Mesenchymal stem cell (in vitro differentiated cells and primary cell): ENCODE measurements at places on chromosomes 3 and 15.
A peak's percentile ranks its signal among the peaks of the same experiment; 100 is the strongest.

GRCh38 chr15:25061808-25062550 lies 107.2 kb downstream of the SNRPN start:
- no peak for DNase-seq

- no peak for DNase-seq
Observed at GRCh38 chr3:191440532-191440931, 20.4 kb upstream of the PYDC2 start.

GRCh38 chr15:44450172-44450571 lies 22.7 kb downstream of the CTDSPL2 start:
- no peak for DNase-seq

DNA sequence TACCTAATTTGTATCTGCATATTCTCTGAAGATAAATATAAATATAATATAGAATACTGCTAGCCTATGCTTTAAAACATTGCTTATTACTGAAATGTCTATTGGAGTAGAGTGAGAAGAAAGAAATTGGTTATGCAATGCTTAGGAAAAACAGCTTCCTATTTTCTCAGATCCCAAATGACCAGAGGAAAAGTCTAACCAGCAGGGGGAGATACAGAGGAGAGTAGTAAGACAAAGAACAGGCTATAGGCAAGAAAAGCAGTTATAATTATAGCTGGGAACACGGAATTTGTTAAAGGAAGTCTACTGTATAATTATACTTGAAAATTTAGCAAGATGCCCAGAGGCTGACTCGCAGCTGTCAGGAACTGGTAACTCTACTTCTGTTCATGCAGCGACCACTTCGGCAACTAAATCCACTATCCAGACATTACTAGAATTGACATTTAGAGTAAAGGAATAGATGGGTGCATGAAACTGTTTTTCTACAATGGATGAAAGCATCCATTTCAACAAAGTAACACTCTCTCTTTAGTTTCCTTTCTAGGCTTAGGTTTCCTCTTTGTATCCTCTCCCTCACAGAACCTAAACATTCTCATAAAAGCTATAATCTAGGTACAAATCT lies 97.2 kb downstream of the TBC1D5 start:
- peak; percentile 81 for DNase-seq

- DNase-seq: no peak
Observed at GRCh38 chr3:101148001-101148400, 154.8 kb upstream of the ABI3BP start.

GRCh38 chr15:36938131-36938530 lies 162.2 kb downstream of the MEIS2 start:
- DNase-seq: no peak

DNA sequence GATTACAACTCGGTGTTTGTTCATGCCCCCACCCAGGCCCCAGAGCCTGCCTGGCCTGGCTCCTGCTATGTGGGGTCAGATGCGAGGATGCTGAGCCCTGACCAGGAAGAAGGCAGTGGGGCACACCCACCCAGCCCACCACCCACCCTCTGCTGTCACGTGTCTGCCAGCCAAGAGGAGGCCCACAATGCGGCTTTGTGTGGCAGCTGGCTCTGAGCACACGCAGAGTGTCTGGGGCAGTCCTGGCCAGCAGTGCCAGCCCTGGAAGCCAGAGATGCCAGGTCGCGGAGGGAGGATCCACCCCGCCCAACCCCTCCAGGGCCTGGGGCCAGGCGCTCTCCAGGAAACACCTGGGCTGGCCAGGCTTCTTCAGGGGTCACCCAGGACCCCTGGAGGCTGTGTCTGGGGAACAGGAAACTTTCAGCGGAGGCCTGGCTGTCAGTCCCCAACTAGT lies 26.4 kb upstream of the KLF13 start:
- no peak for DNase-seq

- no peak for DNase-seq
Observed at GRCh38 chr3:72041511-72041910, 256.6 kb upstream of the PROK2 start.

DNA sequence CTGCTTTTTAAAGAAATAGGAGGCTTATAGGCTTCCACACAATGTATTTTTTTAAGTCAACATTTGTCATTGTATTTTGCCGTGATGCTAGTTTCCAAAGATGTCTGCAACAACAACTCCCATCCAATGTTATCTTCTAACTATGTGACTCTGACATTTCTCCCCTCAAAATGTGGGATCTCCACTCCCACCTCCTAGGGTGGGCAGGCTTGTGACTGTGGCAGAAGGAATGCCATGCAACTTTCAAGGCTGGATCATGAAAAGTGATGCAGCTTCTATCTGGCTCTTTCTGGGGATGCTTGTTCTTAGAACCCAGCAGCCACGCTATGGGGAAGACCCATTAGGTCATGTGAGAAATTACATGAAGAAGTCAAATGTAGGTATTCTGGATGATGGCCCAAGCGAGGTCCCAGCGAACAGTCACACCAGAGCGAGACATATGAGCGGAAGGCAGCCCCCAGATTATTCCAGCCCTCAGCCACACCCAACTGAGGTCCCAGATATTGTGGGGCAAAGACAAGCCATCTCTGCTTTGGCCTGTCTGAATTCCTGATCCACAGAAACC lies 124.3 kb downstream of the BDH1 start:
- DNase-seq: peak; percentile 13

- DNase-seq: peak; percentile 33
Observed at GRCh38 chr3:142987707-142988106, 13.7 kb upstream of the U2SURP start.

GRCh38 chr3:51382076-51382745 lies 2.9 kb upstream of the MANF start:
- no peak for DNase-seq

DNA sequence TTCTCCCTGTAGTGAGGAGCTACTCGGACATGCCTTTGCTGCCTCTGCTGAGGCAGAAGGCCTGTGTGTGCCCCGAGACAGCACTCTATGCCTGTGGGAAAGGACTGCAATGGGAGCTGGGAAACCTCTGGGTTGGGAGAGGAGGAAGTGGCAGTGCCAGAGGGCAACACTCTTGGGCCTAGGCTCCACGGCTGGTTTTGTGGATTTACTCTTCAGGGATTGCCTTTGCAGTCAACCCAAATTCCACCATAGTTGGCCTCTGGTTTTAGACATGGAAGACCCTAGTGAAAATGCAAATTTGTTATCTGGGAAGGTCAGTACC lies 46.8 kb downstream of the ITGA11 start:
- DNase-seq: no peak

GRCh38 chr3:84042399-84043106 lies 916.2 kb upstream of the CADM2 start:
- no peak for DNase-seq

- DNase-seq: peak; percentile 43
Observed at GRCh38 chr3:72818092-72818773, 30.0 kb downstream of the SHQ1 start.

- no peak for DNase-seq
Observed at GRCh38 chr15:45618813-45619212, 16.0 kb upstream of the SQOR start.

DNA sequence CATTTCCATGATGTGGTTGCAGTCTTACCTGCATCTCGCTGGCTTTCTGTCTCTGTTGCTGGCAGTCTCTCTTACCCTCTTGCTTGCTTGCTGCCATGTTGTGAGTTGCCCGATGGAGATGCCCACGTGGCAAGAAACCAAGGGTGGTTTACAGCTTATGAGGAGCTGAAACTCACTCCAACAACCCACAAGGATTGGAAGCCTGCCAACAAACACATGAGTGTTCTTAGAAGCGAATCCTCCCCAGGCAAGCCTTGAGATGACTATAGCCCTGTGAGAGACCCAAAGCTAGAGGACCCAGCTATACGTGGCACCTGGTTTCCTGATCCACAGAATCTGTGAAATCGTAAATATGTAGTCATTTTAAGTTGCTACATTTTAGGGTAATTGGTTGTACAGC lies 490.9 kb upstream of the ADAMTS9 start:
- DNase-seq: peak; percentile 29

GRCh38 chr15:62857411-62857853 lies 185.1 kb upstream of the TPM1 start:
- DNase-seq: no peak

- peak; percentile 77 for DNase-seq
Observed at GRCh38 chr15:94324117-94324826, 92.9 kb downstream of the MCTP2 start.

GRCh38 chr15:88389120-88389519 lies 78.1 kb downstream of the MRPL46 start:
- no peak for DNase-seq

GRCh38 chr15:74843891-74844299 lies 939 bp upstream of the ULK3 start:
- DNase-seq: no peak

- DNase-seq: no peak
Observed at GRCh38 chr3:114698146-114699105, 404.6 kb downstream of the TIGIT start.

DNA sequence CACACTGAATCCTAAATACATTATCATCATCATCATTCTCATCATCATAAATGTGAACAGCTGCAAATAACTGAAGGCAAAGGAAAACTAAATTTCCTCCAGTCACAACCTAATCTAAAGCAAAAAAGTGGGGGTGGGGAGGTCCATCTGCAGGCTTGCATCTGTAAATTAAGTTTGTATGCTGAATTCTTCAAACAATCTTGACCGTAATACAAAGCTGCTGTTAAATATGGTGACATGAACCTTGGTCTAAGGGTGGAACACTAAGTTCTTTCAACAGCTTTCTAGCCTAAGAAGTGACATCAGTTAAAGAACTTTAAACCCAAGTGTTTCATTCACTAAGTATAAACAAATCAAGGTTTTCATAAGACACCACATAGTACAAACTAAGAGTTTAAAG lies 4.3 kb downstream of the LRRFIP2 start:
- DNase-seq: peak; percentile 22

- no peak for DNase-seq
Observed at GRCh38 chr3:83063446-83063845, 1302.0 kb upstream of the GBE1 start.

GRCh38 chr3:170910542-170910941 lies 2.1 kb upstream of the EIF5A2 start:
- DNase-seq: no peak

DNA sequence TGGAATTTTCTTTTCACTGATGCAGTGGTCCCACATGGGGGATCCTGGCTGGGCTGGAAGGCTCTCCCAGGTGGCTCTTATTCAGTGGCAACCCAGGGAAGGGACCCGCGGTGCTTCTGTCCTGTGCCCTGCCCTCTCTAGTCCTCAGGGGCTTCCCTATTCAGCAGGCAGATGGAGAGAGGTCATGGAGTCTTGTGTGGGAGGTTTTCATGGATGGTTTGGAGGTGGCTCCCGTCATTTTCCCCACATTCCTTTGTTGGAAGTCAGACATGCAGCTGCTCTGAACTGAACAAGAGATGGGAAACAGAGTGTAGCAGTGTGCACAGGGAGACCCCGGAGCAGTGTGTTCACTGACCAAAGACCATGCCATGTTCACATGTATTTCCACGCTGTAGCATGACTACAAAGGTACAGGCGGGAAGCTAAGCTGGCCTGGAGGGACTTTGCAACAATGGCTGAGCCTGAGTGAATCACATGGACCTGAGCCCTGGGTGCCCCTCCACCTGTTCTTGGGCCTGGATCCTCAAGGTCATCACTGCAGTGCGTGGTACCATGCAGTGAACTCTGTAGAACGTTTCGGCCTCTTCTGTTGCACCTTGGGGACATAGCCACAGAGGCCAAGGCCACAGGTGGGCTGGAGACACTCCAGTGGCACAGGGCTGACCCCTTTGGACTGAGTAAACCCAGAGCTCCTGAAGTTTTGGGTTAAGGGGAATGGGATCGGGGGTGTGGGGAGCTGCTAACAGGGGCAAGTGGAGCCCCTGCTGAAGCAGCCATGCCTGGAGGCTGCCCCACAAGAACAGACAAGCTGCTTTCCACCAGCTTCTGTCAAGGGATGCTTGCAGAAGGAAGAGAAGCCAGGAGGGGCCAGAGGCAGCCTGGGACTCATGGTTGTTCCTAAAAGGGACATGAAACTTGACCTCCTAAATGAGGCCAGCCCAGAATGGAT lies 123.0 kb downstream of the ASB7 start:
- peak; percentile 81 for DNase-seq

DNA sequence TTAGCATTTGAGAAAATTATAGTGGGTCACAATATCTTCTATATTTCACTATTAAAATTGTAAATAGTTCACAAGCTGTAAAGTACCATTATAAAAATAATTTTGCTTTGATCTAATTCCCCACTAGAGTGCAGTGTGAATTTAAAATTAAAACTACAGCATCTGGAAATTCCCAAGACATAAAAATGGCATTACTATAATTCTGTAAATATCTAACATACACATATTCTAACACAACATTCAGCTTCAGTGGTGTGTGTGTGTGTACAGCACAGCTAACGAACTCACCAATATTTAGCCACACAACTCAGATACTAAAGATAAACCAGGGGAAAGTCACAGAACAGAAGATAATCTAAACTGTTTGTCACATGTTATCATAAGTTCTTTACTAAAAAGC lies 424.9 kb upstream of the ZNF385D start:
- no peak for DNase-seq

DNA sequence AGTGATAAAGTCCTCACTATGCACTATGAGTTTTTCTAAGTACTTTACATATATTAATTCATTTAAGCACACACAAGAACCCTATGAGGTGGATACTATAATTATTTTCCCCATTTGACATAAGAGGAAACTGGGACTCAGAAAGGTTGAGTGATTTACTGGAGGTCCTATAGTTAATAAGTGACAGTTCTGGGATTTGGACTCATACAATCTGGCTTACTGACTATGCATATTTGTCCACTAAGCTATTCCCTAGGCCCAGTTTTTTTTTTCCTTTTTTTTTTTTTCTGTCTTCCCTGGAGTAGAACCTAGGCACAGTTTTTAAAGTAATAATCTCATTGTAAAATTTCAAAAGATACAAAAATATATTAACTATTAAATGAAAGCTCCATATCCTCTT lies 6.3 kb upstream of the RTP2 start:
- no peak for DNase-seq

GRCh38 chr15:64193971-64194370 lies 31.1 kb upstream of the PPIB start:
- DNase-seq: no peak

GRCh38 chr3:154112146-154112852 lies 8.9 kb upstream of the ARHGEF26 start:
- DNase-seq: no peak

DNA sequence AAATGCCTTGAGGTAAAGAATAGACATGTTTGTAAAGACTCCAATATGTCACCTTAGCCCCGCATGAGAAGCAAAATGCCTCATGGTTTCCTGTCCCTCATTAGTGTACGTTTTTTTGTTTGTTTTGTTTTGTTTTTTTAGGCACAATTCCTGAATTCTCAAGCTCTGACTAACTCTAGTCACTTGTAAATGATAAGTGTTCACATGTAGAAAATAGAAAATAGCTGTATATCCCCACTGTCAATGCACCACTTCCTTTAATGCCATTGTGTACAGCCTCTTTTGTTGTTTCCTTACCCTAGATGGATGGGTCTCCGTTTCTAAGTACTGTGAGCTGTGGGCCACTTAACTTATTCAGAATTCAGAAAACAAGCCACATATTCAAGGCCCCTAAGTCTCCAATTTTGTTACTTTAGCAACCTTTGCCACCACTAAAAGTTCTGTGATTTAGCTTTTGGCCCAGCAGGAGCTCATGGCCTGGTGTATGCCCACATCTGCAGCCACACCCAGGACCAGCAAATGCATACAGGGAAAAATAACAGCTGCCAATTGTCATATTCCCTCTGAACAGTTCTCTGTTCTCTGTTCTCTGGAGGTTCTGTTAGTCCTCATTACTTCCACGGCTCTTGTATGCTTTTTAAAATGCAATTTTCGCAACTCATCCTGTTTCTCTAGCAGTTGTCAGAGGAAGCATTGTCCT lies 655.5 kb downstream of the GBE1 start:
- DNase-seq: no peak
